ENCODE measurements at places on chromosomes 7 and 10. TPM values are rescaled to one million over a fixed set of nuclear protein-coding genes. Genes with fewer than 3 reads are reported as not detected.

DNA sequence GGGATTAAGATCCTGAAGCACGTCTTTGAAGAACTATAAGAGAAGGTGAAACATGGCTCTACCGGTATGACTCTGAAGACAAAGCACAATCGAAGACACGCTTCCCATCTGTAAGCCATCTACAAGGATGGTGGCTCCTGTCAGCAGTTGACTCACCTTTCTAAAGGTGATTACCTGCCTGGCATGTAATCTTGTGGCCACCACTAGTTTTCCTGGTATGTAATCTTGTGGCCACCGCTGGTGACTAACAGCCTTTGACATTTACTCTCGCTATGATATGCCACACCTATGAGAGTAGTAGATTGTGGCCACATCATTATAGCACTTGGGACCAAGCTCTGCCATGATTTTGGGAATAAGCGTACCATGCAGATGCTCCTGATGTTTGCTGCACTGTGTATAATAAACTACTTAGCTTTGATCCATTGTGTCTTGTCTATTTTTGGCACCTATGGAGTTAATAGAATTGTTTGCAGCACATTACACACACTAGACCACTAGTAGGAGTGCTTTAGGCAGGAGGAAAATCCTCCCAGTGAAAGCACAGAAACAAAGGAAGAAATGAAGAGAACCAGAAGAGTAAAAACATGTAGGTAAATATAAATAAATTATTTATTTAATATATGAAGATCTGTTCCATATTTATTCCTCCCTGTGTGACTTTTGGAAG lies 59.8 kb downstream of the VAX1 start:
- DNase-seq: no peak

DNA sequence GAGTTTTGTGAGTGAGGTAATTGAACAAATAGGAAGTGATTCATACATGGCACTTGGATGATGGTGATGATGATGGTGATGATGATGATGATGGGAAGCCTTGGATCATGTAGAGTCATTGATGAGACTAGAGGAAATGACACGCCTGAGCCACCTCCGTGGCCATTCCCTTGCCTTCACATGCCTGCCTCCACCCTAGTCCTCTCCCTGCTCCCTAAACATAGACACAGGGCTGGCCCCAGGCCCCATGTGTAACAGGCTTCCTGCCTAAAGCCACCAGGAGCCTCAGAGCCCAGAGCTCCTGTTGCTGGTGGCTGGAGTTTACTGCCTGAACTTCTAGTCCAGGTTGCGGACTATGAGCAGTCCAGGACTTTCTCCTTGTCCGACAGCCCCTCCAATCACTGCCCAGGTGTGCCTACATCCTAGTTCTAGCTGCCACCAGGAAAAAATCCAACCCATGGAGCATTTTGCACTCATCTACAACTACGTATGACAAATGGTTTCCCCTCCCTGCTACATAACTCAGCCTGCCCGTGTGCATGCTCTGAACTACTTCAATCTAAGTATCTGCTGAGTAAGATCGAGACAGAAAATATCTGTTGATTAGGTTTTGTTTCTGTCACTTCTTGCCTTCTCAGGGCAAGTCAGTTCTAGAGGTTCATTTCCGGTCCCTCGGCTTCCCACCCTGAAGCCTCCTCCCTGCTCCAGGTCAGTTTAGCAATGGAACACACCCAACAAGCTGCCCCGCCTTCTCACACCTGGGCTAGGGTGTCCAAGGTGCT lies 35.5 kb upstream of the KDM7A start:
- peak; percentile 86 for DNase-seq

DNA sequence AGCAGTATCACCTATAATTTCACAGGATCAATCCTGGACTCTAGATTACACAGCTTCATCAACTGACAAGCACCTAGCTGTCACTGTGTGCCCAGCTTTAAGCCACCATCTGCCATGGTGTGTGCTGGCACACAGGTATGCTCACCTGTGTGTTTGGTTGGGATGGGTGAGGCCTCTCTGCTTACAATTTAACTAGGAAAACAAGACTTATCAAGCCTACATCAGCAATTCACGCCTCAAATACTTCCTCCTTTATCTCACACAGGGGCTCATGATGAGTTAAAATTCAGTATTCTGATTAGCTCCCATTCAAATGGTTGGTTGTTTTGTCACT lies 608.2 kb downstream of the PARD3 start:
- DNase-seq: peak; percentile 54

DNA sequence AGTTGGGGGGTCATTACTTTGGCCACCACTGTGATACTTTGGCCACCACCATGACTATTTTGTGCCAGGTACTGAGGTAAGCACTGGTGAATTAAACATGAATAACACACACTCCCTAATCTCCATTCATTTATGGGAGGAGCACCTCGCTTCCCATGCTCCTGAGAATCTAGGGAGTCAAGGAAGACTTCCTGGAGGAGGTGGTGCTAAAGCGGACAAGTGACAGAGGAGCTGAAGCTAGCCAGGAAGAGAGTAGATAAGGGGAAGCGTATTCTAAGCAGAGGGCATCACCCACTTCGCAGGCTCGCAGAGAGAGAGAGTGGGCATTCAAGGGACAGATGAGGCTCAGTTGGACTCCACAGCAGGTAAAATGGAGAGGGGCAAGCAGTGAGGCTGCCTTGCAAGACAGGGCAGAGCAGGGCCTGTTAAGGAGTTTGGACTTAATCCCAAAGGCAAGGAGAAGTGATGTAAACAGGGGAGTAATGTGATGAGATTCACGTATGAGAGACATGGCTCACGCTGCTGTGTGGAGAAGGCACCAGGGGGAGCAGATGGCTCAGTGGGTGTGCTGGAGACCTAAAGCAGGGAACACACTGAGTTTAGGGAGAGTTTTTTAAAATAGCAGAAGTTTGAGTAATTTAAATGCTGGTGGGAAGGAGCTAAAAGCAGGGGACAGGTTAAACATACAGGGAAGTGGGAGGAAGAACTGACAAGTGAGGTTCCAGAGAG lies 21.3 kb upstream of the TMEM248 start:
- no peak for DNase-seq

DNA sequence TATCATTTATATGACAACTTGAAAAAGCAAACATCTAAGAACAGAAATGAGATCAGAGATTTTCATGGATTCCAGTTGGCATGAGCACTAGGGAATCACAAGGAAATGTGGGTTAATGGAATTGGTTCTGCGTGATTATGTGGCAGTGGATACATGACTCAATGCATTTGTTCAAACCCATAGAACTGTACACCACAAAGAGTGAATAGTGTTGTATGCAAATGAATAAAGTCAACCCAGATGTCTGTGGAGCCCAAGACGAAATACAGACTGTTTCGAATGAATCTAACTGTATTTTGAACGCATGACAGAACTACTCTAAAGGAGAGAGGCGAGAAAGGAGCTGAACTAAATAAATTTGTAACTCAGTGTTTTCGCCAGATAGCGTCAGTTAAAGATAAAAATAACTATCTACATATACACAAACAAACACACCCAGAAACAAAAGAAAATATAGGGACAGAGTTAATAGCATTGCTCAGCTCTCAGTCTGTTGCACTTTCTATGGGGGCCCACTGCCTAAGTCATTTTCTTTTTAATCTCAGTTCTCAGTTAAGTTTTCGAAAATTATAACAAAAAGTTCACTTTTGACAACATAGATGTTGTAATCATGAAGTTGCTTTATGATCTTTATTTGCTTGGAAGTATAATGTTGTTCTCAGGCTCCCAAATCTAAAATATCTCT lies 636.7 kb upstream of the SEMA3D start:
- DNase-seq: no peak

DNA sequence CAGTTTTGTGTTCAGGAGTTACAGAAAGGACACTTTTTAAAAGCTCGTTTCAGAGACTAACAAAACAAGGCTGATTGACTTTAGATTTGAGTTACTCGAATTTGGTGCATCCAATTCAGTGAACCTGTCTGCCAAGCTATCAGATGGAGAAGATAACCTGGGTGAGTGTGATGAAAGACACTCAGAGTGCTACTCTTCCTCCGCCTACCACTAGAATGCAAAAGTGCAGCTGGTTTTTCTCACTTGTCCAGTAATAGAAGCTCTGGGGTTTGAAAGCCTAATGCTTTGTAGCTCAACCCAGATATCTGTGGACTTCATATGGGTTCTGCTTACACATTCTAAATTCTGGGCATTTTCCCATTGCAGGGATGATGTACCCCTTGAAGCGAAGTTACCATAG lies 82.8 kb upstream of the NPY start:
- no peak for DNase-seq

DNA sequence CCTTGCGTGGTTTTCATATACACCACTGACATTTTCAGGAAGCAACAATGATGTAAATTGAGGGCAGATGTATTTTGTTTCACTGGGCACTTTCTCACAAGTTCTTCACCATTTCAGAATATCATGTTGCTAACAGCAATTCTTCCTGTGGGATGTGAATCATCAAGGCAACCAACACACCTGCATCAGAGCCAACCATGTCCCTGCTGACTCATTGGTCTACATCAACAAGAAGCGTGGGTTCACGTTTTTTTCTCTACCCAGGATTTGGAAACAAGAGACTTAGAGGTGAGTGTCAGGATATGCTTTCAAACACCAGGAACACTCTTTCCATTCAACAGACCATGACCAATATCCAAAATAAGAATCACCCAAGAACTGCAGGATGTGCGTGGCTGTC lies 203.9 kb downstream of the TEX36 start:
- DNase-seq: no peak

GRCh38 chr10:6173203-6173602 lies 29.5 kb upstream of the PFKFB3 start:
- peak; percentile 43 for DNase-seq

DNA sequence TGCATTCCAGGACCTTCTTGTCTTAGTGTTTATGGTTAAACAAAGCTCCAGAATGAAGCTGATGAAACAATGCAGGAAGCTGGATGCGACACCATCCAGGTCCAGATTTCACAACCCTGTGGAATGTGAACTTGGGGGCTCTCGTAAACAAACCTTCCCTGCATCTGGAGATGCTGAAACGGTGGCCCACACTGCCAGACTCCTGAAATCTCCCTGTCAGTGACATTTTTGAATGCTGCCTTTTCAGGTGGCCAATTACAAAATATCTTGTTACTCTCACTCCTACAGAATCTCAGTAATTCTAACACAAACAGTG lies 18.8 kb downstream of the VIPR2 start:
- DNase-seq: no peak

GRCh38 chr10:71234970-71235685 lies 22.8 kb downstream of the UNC5B start:
- DNase-seq: peak; percentile 35

DNA sequence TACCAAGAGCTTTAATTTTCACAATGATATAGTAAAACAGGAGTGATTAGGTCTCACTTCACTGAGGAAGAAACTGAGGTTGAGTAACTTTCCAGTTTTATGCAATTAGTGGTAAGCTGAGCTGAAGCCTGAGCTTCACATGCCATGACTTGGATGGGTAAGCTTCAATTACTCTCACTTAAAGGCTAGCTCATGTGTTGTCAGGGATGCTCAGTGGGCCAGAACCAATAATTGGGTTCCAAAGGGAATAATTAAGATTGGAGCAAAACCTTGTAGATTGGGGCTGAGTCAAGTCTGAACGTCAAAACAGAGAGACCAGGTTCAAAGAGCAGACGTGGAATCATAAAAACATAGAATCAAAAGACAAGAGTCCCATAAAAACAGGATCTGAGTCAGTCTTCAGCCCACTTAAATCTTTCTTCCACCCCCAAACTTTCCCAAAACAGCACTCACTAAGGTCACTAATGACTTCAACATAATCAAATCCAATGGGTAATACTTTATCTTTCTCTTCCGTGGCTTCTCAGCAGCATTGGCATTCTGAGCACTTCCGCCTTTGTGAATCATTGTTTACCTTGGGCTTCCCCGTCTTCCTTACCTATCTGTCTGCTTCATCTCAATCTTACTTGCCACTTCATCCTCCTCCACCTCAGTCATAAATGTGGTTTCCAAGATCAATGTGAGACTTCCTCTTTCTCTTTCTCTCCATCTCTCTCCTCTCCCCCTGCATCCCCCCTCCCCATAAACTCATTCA lies 23.0 kb upstream of the EGFR start:
- no peak for DNase-seq

DNA sequence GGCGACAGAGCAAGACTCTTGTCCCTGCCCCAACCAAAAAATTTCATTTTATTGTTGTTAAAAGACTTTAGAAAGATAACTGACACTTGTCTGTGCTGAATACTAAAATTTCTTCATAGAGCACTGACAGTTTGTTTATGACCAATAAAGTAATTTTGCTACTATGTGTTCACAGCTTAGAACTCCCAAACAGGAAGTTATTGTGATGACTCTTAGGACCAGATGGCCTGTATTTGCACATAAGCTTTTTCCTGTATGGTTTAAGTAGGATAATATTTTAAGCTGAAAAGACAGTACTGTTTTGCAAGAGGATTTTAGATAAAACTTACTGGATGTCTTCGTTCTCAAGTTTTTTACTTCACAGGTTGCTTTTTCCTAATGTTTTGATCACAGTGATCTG lies 80.7 kb downstream of the MMRN2 start:
- DNase-seq: no peak

GRCh38 chr7:47552621-47553020 lies 29.3 kb downstream of the TNS3 start:
- DNase-seq: no peak

- no peak for DNase-seq
Observed at GRCh38 chr7:82676777-82677463, 233.3 kb upstream of the CACNA2D1 start.

- DNase-seq: no peak
Observed at GRCh38 chr7:135224027-135224426, 9.6 kb upstream of the STRA8 start.

GRCh38 chr7:84547331-84547730 lies 352.7 kb upstream of the SEMA3A start:
- no peak for DNase-seq

The CALHM3 gene
- not detected for total RNA-seq

The ADCY1 gene
- 0.76 TPM for total RNA-seq

The MSMB gene
- not detected for total RNA-seq
